ENCODE measurements at places on chromosomes 4 and X.

DNA sequence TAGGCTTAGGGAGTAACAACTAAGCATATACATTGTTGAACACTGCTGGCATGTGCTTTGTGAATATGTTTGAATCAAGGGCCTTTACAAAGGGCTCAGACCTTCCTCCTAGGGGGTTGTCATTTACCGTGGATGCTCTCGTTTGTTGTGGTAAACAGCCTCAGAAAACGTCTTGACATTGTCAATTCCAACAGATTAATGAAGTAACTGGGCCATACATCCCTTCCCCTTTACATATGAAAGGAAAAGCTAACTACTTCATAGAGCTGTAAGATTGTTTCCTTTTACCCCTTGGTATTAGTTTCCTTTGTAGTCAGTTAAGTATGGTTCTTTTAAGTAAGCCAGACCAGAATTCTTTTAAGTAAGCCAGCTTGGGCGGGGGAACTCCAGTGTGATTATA, 42.9 kb downstream of the FAT4 start:
- no peak for DNase-seq

GRCh38 chr4:152803541-152803940, 23.8 kb downstream of the ARFIP1 start:
- DNase-seq: no peak

DNA sequence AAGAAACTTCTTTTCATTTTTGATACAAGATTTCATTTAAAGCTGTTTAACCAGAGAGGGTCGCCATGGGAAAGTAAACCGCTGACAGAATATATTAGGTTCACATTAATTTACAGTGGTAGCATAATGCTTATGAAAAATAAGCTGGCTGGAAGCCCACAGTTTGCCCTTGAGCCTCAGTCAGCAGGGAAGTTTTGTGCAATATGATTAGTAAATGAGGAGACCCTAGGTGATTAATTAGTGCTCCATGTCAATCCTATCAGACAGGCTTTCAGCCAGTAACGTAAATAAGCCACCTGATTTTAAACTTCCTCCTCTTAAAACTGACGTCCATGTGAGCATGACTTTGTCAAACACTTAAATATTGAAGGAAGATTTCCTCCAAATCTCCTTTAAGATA, 134.2 kb downstream of the TSPAN5 start:
- DNase-seq: no peak

GRCh38 chr4:41172786-41173185, 41.6 kb downstream of the APBB2 start:
- DNase-seq: no peak

DNA sequence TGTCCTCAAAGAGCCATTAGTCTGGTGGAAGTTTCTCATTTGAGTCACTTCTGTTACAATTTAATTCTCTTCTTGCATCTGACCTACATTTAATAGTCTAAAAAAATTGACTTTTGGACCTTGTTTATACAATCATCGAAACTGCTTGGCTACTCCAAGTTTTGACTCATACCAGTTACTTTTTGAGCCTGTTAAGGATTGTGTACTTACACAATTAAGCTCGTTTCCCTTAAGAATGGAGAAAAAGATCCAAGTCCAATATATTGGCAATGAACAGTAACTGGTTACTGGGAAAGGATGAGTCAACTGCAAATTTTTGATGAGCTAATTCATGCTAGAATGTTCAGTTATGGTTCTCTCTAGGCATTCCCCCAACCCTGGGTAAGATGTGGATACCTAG, 58.2 kb downstream of the DCX start:
- no peak for DNase-seq

GRCh38 chrX:139639253-139639652, 68.7 kb downstream of the MCF2 start:
- DNase-seq: peak; percentile 7
